ENCODE measurements at places on chromosomes 5 and 9.

DNA sequence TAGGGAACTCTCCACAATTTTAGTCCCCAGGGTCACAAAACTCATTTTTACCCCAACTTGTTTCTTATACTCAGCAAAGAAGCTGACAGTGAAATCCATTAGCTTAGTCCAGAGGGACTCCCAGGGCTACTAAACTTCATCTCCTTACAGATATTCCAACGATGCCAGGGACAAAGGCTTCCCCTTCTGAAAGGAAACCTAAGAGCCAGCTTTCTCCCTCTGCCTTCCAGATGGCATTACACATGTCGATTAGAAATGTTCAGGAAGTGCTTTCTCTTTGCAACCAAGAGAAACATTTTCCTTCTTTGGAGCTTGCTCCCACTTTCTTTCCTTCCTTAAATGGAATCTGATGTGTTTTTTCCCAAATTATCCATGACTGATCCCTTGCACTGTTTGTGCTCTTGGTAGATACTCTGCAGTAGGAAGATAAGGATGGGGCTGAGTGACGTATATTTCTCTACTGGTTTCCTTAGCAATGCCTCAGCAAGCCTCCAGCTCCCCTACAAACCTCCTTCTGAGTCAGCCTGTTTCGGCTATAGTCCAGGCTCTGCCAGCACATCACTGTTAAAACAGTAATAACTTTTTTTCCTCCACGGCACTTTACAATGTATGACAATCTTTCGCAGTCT lies 43.0 kb upstream of the HTR4 start:
- peak; percentile 56 for DNase-seq

GRCh38 chr5:9335269-9335668 lies 210.6 kb downstream of the SEMA5A start:
- DNase-seq: no peak

DNA sequence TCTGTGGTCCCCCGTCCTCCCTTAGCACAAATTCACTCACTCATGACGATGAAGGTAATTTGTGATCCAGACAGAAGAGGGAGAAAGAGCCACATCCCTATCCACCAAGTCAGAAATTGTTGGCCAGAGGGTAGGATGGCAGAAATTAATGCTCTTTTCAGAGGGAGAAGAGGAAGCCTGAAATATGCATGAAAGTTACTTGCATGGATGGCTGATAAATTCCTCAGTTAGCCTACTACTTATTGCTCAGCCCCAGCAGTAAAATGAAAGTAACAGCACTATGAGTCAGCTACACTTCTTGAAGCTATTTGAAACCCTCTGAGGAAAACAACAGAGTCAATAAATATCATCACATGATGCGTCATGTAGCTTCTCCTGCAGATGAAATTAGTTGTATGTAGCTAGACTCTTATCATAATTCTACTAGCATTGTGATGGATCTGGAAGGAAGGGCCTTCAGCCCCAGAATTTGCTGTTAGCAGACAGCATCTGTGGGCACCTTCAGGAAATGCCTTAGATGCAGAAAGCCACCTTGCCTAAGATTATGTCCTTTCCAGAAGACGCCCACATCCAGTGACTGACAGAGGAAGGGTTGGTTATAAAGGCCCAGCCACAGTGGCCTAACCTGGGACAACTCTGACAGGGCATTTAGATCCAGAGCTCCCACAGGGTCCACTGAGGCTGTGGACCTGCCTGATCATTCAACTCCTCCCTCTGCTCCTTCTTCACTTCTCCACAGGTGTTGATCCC lies 81.2 kb upstream of the CCDC112 start:
- peak; percentile 94 for DNase-seq

DNA sequence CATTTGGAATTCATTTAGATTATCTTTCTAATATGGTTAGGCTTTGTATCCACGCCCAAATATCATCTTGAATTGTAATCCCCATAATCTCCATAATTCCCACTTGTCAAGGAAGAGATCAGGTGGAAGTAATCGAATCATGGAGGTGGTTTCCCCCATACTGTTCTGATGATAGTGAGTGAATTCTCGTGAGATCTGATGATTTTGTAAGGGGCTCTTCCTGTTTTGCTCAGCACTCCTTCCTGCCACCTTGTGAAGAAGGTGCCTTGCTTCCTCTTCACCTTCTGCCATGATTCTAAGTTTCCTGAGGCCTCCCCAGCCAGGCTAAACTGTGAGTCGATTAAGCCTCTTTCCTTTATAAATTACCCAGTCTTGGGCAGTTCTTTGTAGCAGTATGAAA lies 527.5 kb upstream of the ARRDC3 start:
- no peak for DNase-seq

GRCh38 chr9:93236541-93237206 lies 52.7 kb downstream of the WNK2 start:
- DNase-seq: no peak

GRCh38 chr5:53971551-53971950 lies 338.8 kb downstream of the ARL15 start:
- DNase-seq: peak; percentile 21

Measured in IMR-90 (cell line).